Activated CD4-positive, CD25-positive, alpha-beta regulatory T cell (primary cell): ENCODE measurements at places on chromosomes 11 and 22.

GRCh38 chr11:77411137-77411707, 62.7 kb downstream of the PAK1 start:
- no peak for DNase-seq

DNA sequence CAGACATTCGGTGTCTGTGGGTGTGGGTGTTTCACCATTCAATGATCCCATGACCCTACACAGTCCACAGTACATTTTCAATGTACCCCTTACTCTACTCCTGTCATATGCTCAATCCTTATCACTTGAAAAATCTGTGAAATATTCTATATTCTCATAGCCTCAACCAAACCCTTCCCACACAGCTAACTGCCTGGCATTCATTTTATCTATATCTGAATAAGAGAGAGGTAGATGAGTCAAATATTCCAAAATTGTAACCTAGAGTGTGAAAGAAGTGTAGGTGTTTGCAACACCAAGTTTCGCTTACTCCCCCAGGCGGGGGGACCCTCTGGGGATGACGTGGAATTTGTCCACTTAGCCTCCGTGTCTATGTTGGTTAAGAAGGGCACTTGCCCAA, 354.8 kb downstream of the ETS1 start:
- DNase-seq = no peak

DNA sequence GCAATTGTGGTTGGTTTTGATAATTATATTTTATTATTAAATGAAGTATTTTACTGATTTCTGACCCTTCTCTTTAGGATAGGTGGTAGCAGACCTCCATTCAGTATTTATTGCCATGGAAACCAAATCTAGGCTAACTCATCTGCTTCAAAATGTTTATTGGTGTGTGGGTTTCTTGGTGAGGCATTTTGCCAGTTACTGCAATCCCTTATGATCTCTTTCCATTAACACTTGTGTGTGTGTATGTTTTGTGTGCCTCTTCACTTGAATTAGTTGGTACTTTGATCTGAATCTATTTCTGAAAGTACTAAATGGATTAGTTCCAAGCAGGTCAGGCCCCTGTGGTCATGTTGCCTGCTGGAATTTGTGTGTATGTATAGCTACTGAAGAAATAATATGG, 184.4 kb upstream of the C11orf87 start:
- no peak for DNase-seq

DNA sequence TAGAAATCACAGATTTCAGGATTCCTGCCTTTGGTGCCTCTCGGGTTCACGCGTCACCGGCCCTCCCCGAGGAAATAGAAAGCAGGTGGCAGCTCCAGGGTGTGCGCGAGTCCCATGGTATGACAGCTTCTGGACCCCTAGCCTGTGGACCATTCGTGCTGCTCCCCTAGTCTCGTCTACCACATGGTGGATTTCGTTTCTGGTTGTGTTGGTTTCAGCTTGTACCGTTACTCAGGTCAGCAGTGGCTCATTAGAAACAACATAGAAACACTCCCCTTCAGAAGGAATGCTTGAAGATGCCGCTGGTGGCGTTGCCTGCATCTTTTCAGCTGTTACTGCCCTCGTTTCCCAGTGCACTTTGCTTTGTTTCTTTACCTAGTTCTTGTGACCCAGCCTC, 700 bp downstream of the TTC17 start:
- DNase-seq = peak; percentile 16

DNA sequence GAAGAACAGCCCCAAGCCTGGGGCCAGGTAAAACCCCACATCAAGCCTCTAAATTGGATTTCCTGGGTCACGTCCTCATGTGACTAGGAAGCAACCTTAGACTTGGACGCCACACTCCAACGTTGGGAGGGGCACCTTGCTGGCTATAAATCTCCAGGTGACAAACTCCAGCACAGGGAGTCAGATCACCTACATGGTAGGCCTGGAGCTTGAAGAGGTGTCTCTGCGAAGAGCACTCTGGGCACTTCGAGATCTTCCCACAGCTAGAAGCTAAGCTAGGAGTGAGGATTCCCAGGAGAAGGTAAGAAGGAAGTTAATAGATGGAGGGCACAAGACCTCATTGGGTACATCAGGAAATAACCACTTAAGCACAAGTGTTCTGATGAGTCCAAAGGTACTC, 77.1 kb upstream of the GNAZ start:
- no peak for DNase-seq

DNA sequence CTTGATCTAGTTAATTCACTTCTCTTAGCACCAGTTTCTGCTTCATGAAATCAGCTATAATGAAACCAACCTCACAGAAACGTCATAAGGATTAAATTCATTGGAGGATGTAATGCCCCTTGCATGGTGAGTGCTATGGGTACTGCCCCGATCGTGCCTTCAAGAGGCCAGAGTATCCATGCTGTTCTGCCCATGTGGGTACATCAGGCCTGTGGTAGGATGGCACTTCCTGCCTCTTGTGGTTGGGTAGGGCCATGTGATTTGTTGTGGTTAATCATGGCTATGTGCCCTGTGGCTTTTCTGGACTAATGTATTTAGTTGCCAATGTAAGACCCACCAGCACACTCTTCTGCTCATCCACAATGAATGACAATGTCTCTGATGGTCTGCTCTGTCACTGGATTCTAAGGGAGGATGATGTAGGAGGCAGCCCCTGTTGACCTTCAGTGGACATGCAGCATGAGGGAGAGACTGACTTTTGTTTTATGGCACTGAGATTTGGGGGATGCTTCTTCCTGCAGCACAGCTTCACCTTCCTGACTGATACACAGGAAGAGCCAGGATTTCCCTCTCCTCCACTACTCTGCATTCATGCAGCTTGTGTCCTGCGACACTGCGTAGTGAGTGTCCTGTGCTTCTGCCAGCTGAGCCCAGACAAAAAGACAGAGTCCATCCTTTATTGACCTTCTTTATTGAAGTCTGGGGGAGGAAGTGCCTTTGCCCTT, 66.2 kb downstream of the DHCR7 start:
- no peak for DNase-seq

GRCh38 chr11:70307176-70307575, 36.7 kb downstream of the PPFIA1 start:
- DNase-seq = no peak

GRCh38 chr11:97764605-97765004, 1256.1 kb upstream of the CNTN5 start:
- DNase-seq = no peak

GRCh38 chr11:41119484-41119883, 340.0 kb downstream of the LRRC4C start:
- DNase-seq = no peak

DNA sequence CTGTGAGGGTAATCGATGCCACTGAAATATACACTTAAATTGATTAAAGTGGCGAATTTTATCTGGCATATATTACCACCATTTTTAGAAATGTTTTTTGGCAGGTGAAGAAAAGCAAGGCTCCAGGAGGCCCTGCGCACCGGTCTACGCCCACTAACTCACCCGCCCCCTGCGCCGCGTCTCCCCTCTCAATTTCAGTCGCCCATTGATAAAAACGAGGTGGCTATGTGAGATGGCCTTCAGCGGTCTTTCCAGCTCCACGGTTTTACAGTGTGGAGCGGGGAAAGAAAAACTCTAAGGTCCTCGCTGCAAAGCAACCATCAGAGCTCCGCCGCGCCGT, 602 bp upstream of the AQP11 start:
- no peak for DNase-seq

DNA sequence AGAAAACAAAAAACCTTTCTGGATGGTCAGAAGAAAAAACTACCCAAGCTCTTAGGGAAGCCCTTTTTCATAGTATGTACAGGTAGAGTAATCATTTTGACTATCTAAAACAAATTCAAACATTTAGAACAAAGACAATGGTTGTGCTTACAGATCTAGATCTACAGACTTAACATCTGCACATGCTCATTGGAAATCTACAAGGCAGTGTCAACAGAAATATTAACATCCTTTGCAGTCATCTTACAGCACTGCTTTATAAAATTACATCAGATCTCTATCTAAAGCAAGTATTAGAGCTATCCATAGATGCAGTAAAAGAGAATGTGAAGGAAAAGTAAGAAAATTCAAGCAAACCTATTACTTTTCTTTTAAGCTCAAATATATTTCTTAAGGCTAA, 110.3 kb downstream of the CADM1 start:
- DNase-seq = no peak

- no peak for DNase-seq
Measured at GRCh38 chr11:60338053-60338452, 11.0 kb downstream of the MS4A6E start.

- no peak for DNase-seq
Measured at GRCh38 chr11:5857590-5857989, at the start of gene OR52E8. OR52E8 (minus strand) TSS chr11:5857690; CDS start chr11:5857690, 0 bp downstream.

GRCh38 chr11:69702239-69702691, 1.6 kb downstream of the FGF19 start:
- no peak for DNase-seq

DNA sequence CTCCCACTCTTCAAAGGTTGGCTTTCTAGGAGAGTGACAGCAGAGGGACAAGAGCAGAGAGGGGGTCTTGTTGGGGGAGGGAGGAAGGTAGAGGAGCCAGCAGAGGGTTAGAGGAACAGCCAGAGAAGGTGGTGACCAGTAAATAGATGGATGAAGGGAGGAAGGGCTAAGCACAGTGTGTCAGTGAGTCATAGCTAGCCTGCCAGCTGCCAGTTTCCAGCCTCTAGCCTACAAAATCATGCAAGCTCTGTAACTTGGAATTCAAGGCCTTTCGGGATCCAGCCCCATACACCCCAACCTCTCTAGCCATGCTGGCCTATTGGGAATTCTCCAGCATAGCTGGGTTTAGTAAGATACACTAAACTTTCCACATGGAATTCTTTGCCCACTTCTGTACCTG, 147.4 kb upstream of the TEAD1 start:
- DNase-seq = no peak

DNA sequence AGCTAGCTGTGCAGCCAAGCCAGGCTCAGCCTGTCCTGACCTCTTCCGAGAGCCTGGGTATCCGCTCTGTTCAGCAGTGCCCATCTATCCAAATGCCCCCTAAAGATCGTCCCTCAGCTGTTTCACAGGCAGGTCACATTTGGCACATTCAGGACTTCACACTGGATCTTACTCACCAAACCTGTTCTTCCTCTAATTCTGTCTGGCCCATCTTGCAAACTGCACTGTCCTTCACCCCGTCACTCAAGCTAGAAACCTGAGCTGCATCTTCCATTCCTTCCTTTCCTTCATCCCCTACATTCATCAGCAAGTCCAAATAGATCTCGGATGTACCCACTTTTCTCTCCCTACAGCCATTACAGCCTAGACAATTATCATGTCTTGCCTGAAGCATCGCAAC, 60.7 kb upstream of the CSNK2A3 start:
- no peak for DNase-seq

DNA sequence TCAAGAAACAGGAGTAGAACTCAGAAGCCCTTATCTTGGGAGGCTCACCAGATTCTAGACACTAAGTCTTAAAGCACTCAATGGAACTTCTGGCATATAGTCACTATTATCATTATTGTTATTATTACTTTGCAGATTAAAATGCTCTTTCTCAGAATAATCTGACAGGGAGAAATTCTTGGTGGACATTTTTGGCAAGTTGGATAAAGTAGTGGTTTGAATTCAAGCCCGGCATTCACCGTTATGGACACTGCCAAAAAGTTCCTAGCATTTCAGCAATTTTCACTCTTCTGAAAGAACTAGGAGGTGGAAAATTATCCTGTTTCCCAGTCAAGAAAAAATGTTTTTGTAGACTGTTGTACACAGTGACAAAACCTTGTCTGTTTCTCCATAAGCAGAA, 179.6 kb upstream of the ISX start:
- DNase-seq = no peak

DNA sequence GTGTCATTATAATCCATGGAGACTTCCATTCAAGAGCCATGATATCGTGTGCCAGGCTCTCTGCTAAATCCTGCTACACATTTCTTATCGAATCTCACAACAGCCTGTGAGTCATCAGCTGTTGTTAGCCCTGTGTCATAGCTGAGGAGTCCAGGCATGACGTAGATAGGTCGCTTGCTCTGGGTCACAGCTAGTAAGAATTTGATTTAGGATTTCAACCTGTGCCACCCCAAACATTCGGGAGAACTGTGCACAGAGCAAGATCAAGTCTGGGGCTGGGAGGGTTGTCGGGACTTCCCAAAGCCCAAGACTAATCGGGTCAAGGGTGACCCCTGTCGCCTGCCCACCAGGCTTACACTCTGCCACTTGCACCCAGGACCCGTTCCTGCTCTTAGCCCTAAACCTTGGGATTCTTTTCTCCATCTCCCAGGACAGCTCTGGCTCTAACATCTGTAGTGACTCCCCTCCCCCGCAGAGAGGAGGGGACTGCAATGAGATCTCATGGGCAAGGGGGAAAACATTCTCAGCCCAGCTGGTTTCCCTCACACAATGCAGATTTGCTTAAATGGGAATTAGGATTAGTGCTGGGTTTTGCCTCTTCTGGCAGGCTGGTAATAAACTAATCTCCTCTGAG, 34.3 kb downstream of the TSPAN18 start:
- no peak for DNase-seq

DNA sequence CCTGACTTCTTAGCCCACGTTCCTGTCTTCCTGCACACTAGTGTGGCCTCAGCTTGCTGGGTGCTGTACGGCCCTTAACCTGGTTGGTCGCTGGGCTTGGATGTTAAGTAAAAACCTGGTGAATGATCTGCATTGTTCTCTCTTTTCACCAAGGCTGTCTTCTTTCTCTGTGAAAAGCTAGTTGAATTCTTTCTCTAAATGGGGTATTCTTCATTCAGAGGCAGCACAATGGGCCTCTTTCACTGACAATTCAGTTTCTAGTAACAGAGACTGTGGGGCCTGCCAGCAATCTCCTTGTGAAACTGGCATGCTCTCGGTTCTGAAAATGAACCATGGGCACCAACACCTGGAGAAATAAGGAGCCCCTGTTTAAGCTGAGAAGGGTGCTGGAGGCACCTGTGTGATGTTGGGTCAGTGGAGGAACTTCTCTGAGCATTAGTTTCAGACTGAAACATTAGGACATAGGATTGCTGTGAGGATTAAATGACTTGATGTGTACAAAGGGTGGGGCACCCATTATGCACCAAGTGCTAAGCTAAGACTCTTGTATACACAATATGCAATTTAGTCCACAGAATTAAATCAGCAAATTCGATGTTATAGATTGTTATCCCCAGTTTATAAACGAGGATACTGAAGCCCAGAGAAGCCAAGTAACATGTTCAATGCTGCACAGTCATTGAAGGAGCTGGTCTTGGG, 33.1 kb upstream of the ELF5 start:
- DNase-seq = no peak

DNA sequence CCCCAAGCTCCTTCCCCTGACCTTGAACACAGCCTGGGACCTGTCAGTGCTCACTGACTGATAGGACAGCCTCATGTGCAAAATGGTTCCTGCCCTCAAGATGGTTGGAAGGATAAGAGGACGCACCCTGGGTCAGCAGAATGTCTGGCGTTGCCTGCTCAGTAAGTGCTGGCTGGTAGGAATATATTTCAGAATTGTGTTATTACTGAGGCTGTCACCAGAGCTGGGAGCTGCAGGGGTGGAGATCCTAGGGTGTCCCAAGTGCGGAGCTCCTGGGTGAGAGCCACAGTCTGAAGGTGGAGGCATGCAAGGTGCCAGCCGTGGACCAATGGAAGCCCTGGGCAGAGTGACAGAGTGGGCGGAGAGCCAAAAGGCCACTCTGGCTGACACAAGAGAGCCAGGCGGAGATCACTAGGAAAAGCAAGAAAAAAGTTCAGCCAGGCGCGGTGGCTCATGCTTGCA, 1.0 kb upstream of the SEC14L4 start:
- DNase-seq = no peak

- no peak for DNase-seq
Measured at GRCh38 chr11:119584193-119585042, 144.6 kb downstream of the NECTIN1 start.

GRCh38 chr22:28949788-28950187, 66.4 kb downstream of the ZNRF3 start:
- no peak for DNase-seq
